ENCODE measurements at places on chromosomes 4 and X. TPM values are rescaled to one million over a fixed set of nuclear protein-coding genes. Genes with fewer than 3 reads are reported as not detected.
A peak's percentile ranks its signal among the peaks of the same experiment; 100 is the strongest.

The IL3RA gene
- total RNA-seq: 0.37 TPM

- DNase-seq: no peak
Observed at GRCh38 chr4:67106861-67107460, 438.3 kb downstream of the CENPC start.

GRCh38 chr4:57080781-57081650, 29.2 kb downstream of the IGFBP7 start:
- DNase-seq: no peak

The FGD1 gene
- 0.18 TPM for total RNA-seq

The TECRL gene
- not detected for total RNA-seq

The MSL3 gene
- total RNA-seq: 51.6 TPM

GRCh38 chr4:170818786-170819185, 729.0 kb upstream of the AADAT start:
- DNase-seq: no peak

The PCDH19 gene
- total RNA-seq: 0.02 TPM

DNA sequence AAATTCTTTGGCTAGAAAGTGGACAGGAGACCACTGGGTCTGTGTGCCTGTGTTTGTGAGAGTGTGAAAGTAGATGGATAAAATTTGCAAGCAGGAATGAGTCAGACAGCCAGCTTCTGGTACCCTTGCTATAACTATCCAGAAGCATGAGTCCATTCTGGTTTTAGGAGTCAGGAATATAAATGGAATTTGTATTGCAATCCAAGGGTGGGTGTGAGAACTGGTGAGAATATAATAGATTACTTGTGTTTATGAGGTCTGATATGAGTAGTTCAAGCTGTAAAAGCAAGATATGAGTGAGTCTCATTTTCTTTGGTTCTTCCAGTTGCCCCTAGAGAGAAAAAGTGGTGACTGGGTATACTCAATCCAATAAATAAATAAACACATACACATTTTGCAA, 212.7 kb upstream of the TAPT1 start:
- no peak for DNase-seq

The ZXDB gene
- 5.9 TPM for total RNA-seq

The CTAG1A gene
- not detected for total RNA-seq

The CT45A1 gene
- total RNA-seq: not detected

DNA sequence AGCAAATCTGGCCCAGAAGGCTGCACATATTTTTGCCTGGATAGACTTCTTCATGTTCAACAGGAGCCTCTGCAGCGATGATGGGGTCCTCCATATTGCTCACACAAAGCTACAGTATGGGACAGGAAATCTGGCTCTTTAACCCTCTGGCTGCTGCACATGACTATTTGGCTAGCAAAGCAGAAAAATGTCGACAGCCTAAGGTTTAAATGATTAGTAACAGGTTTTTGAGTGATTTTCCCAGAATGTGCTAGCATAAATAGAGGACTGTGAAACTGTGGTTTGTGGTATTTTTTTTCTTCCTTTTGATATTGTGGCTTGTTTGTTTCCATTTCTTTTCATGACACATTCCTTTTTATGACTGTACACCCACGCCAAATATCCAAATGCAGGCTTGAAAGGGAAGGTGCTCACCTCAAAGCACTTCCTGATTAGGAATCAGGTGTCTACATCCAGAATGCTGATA, 120.2 kb upstream of the GK2 start:
- DNase-seq: peak; percentile 26

The FGFR3 gene
- total RNA-seq: 0.11 TPM

DNA sequence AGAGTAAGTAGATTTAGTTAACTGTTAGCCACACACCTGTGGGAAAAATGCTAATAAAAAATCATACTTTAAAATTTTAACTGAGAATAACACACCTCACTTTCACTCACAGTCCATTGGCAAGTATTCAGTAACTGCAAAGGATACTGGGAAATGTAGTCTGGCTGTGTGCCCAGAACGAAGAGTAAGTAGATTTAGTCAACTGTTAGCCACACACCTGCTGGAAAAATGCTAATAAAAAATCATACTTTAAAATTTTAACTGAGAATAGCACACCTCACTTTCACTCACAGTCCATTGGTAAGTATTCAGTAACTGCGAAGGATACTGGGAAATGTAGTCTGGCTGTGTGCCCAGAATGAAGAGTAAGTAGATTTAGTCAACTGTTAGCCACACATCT, 178.4 kb upstream of the NWD2 start:
- no peak for DNase-seq

DNA sequence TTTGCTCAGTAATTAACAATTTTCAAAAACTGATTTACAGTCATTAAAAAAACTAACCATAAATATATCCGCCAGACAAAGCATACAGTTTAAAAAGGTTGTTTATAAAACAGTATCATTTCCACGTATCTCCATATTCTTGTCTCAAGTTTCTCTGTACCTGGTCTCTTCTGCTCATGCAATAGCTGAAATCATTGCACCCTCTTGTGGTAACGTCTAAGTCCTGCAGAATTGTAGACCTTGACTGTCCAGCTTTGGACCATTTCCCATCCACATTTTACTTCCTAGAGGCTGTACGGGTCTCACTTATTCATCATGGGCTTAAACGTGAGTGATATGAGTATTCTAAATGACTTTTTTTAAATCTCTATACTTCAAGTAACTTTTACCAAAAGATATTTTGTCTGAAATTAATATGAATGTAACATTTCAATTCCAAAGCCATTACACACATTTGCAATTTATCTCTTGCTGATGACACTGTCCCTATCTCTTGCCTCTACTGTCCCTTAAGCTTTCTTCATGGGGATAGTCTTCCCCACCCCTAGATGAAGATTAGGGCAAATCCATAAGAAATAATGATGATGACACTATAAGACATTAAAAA, 118.5 kb downstream of the BTC start:
- DNase-seq: peak; percentile 11

Measured in activated CD4-positive, alpha-beta T cell treated with anti-CD3 and anti-CD28 coated beads for 36 hours (primary cell).